ENCODE measurements at places on chromosomes 5 and 9. TPM values are rescaled to one million over a fixed set of nuclear protein-coding genes. Genes with fewer than 3 reads are reported as not detected.

The ZNF883 gene
- 7.8 TPM for total RNA-seq

The LRRC19 gene
- not detected for total RNA-seq

The PRR7 gene
- 23.3 TPM for total RNA-seq

The CERCAM gene
- 84.5 TPM for total RNA-seq

The NR2F1-AS1 gene
- 12.2 TPM for total RNA-seq

The ARL14EPL gene
- total RNA-seq: not detected

The NMUR2 gene
- total RNA-seq: not detected

The THBS4 gene
- total RNA-seq: 0.92 TPM

The ANKRD34B gene
- total RNA-seq: not detected

The PKD2L2 gene
- total RNA-seq: not detected

The MLANA gene
- not detected for total RNA-seq

The SLC45A2 gene
- total RNA-seq: not detected

The ENG gene
- total RNA-seq: 4.0 TPM

The SPAG8 gene
- total RNA-seq: not detected

The TPPP gene
- 0.94 TPM for total RNA-seq

The ENC1 gene
- 21.3 TPM for total RNA-seq

The KLHL3 gene
- 3.3 TPM for total RNA-seq

The PCDHGA1 gene
- 0.19 TPM for total RNA-seq

The ANKRD18A gene
- 1.8 TPM for total RNA-seq

The HMMR gene
- 13.9 TPM for total RNA-seq

The HARS1 gene
- total RNA-seq: 97.5 TPM

The CACNA1B gene
- total RNA-seq: under 0.01 TPM

The IFNA13 gene
- total RNA-seq: not detected

The CD274 gene
- 19.5 TPM for total RNA-seq

The TMC1 gene
- not detected for total RNA-seq

The MARCOL gene
- total RNA-seq: not detected

The ABCA1 gene
- 31.3 TPM for total RNA-seq

The MAMDC2 gene
- 33.5 TPM for total RNA-seq

The ALDH7A1 gene
- 114 TPM for total RNA-seq

The OR1J2 gene
- not detected for total RNA-seq

The IL13 gene
- not detected for total RNA-seq

The CDH12 gene
- total RNA-seq: not detected

The PCDHA7 gene
- under 0.01 TPM for total RNA-seq

The SMIM3 gene
- 17.5 TPM for total RNA-seq

The CARTPT gene
- not detected for total RNA-seq

The POU4F3 gene
- total RNA-seq: not detected

The PCDHB9 gene
- 0.08 TPM for total RNA-seq

The ACTL7B gene
- total RNA-seq: not detected

The PCDHGB2 gene
- 1.3 TPM for total RNA-seq

The ECSCR gene
- not detected for total RNA-seq

The GRHPR gene
- total RNA-seq: 87.0 TPM

The SYNPO gene
- 1.3 TPM for total RNA-seq

The SLC46A2 gene
- total RNA-seq: not detected

The SLCO4C1 gene
- 0.33 TPM for total RNA-seq

The IFNK gene
- not detected for total RNA-seq

The TEK gene
- total RNA-seq: 0.09 TPM

The ANKRD31 gene
- total RNA-seq: 0.51 TPM

The TRAF1 gene
- total RNA-seq: 1.2 TPM

The BAAT gene
- total RNA-seq: 0.17 TPM

The SPEF2 gene
- 3.5 TPM for total RNA-seq

The CEL gene
- 0.50 TPM for total RNA-seq

The FOXD4L6 gene
- 0.40 TPM for total RNA-seq

The PTPN3 gene
- 41.8 TPM for total RNA-seq

The NR6A1 gene
- 4.8 TPM for total RNA-seq

The GABRA1 gene
- not detected for total RNA-seq

The ACTBL2 gene
- 0.50 TPM for total RNA-seq

The TMED9 gene
- total RNA-seq: 139 TPM
